ENCODE measurements at places on chromosomes 7 and 10.

DNA sequence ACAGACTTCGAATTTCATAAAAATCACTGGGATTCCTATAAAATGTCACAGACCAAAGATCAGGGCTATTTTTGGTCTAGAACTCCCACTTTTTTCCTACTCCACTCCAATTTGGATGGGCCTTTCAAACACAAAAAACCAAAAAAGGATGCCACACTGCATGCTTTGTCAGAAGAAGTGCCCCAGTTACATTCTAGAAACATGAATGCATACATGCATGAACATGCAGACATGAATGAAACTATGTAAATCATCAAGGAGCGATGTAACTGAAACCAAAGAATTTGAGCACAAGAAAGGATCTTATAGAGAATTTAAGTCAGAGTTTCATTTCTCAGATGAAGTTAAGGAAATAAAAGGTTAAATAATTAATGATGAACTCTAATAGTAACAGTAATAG is 31.8 kb upstream of the FAM133B start:
- DNase-seq: no peak

DNA sequence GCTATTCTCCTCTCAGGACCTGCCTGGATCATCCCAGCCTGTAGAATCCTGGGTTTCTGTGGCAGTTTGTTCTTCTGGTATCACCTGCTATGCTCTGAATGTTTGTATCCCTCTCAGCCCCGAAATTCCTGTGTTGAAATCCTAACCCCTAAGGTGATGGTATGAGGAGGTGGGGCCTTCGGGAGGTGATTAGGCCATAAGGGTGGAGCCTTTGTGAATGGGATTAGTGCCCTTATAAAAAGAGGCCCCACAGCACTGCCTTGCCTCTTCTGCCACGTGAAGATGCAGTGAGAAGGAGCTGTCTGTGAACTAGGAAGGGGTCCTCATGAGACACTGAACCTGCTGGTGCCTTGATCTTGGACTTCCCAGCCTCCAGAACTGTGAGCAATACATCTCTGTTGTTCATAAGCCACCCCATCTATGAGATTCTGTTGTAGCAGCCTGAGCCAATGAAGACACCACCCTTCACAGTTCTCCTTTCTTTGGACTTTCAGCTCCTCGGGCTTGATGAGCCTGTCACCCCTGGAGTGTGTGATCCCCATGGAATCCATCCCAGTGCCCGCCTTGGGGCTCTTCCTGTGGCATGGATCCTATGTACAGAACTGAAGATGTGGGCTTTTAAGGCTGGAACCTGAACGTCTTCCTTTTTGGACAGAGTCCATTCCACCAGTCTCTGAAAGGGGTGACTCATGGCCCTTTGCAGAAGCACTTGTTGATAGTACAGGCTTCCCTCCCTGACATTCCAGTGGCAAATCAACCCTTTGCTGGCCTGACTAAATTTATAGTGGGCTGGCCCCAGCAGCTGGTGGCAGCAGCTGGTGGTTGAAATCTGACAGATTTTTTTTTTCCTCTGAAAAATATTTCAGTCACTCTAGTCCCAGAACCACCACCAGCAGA is 138.0 kb downstream of the TACC2 start:
- no peak for DNase-seq

DNA sequence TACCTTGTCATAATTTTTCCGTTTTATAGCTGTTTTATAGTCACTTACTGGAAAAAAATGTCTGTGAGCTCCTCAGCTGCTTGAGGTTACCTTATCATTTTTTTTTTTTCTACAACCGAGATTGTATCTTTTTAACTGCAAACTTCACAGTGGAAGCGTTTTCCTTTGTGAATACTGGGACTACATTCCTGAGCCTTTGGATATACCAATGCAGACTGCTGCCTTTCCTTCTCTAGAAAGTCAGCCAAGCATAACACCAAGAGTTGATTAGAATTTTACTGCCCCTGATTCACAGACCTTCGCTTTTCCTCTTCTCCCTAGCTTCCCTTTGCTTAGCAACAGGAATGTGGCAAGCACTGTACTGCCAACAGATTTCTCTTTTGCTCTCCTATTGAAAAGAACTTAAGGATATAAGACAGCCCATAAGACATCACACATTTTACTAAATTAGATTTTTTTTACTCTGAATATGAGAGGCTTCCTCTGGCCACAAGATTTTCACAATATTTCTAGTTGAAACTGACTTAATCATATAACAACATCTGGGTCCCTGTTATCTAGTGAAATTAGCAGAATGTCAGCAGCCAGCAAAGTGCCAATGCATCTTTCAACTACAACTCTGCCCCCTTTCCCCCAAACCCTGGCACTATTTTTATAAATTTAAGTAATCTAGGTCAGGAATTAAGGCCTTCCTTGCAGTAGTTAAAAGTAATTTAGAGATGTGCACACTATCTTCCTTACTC is 170.6 kb downstream of the PRKG1 start:
- no peak for DNase-seq

- no peak for DNase-seq
These were observed 96.8 kb upstream of the DGKB start for GRCh38 chr7:14999331-14999730.

- no peak for DNase-seq
These were observed 414.7 kb upstream of the NRP1 start for GRCh38 chr10:33749067-33749735.

DNA sequence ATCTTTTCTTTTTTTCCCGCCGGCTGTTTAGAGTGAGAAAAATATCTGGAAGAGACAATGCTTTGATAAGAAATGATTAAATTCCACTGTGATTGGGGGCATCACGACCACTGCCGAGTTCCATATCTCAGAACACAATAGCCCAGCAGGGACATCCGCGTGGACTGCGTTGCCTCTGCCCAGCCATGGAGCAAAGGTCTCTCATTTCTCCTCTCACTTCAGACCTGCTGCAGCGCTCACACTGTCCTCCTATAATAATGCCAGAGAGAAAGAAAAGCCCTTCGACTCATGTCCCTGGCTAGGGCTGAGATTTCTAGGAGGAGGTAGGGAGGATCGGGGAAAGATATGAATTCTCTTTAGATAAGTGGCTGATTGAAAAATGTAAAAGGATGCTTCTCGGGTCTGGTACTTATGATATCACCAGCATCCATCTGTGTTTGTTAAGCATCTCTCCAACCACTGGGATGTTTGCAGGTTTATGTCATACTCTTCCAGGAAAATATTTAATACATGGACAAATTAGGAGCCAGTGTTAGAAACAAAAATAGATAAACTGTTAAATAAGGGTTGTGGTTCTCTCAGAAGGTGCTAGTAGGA is 472.9 kb upstream of the AKR1E2 start:
- no peak for DNase-seq

GRCh38 chr7:29962035-29962434 is 27.6 kb downstream of the SCRN1 start:
- DNase-seq: no peak

DNA sequence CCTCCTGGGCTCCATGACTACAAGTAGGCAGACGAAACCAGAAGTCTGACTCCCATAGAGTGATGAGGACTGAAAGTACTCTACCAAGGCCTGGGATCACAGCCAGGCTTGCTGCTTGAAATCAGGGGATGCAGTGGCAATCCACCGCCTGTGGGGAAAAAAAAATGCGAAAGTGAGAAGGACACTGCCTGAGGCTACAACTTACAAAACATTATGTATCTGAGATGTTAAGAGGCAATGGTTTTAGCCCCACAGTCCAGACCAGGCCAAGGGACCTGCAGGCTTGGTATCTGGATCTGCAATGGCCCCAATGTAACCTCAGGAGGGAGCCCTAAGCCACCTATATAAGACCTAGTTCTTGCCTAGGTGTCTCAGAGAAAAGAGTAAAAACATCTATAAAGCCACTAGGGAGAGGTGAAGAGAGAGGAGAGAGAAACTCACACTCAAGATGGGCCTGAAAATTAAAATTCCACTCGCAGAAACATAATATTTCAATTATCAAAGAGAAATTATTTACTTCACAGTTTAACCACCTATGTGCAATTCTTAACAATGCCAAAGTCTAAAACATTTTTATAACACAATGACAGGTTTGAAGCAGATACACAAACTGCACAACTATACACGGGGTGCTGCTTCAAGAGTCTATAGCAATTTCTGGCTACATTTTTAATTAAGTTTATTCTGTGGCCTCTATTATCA is 13.9 kb downstream of the DNAJC1 start:
- no peak for DNase-seq

DNA sequence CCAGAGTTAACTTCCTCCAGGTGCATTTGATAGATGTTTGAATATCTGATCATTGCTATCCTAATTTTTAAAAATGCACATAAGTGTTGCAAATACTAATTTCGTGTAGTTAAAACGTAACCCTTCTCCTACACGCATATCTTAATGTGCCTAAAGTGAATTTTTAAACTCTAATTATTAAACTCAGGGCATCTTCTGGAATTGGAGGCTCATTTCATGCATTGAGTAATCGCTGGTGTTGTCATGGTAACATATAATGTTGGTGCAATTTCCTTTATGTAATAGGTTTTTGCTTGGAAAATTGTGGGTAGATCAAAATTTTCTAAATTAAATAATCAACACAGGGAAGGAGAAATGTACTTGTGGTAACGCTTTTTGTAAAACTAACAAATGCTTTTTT is 56.2 kb downstream of the ARMC3 start:
- no peak for DNase-seq

DNA sequence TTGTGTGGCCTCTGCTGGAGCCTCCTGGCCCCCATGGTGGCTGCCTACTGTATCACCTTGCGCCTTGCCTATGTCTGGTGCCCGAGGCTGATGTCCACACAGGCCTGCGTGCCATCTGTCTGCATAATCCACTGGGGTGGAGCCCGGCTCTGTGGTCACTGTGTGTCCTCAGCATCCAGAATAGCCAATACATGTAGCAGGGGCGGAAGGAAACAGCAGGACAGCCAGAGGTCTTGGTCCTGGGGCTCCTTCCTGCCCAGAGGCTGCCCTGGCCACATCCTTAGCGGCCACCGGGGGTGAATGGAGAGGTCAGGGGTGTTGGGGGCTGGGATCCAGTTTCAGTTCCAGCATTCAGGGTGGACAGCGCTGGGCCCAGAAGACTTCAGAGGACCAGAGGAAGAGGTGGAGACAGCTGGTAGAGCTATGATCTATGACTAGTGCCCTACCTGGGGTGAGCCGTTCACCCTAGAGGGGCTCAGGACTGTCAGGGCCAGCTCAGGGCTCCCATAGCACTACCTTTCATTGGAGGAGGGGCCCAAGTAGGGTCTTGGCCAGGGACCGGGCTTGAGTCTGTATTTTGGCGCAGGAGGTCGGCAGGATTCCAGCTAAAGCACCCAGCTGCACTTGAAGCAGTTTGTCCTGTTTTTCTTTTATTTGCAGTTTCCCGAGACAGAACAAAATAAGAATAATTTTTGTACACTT is 15.9 kb downstream of the YKT6 start:
- no peak for DNase-seq

- no peak for DNase-seq
These were observed 13.5 kb upstream of the CSGALNACT2 start for GRCh38 chr10:43124574-43125273.

- no peak for DNase-seq
These were observed 148.7 kb downstream of the FGFR2 start for GRCh38 chr10:121449482-121449924.

DNA sequence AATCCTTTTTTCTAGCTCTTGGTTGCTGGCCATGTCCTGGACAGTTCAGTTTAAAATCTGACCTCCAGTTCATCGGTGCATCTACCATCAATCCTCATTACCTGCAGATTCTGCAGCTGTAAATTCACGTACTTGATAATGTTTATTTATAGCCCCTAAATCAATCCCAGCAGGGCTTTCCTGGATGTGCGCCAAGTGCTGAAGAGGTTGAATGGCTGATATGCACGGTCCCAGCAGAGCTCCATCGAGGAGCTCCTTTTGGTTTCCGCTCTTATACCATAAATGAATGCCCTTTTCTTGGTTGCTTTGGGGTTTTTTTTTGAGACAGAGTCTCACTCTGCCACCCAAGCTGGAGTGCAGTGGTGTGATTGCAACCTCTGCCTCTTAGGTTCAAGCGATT is 91.2 kb upstream of the CCZ1B start:
- no peak for DNase-seq

DNA sequence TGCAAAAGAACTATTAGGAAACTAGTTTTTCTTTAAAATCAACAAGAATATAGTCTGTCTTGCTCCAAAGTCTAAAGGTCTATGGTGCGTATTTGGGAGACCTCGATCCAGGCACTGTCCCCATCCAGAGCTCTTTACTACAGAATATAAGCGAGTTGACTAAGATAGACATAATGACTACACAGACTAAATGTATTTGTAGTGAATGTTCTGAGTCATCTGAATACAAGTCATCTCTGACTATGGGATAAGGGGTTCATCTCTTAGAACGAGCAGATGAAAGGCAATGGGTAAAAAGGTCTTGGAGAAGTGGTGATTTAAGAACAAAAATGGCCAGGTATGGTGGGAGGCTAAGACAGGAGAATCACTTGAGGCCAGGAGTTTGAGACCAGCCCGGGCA is 136.0 kb upstream of the RSU1 start:
- DNase-seq: no peak

DNA sequence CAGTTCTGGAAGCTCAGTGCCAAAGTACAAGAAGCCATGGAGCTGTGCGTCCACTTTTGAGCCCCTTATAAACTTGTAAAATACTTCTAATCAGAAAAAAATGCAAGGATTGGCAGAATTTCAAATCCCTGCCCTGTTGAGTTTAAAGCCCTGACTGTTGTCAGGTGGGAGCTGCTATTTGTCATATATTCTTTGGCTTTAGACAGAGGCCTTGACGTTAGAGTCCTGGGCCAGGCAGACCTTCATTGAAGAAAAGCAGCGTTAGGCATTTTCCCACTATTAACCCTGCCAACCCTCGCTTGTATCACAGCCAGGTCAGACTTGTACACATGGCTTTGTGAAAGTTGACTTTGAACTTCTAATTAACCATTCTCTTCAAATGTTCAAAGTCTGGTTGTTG is 155.4 kb downstream of the TWIST1 start:
- no peak for DNase-seq

- no peak for DNase-seq
These were observed 15.3 kb upstream of the ASB4 start for GRCh38 chr7:95470452-95470851.

DNA sequence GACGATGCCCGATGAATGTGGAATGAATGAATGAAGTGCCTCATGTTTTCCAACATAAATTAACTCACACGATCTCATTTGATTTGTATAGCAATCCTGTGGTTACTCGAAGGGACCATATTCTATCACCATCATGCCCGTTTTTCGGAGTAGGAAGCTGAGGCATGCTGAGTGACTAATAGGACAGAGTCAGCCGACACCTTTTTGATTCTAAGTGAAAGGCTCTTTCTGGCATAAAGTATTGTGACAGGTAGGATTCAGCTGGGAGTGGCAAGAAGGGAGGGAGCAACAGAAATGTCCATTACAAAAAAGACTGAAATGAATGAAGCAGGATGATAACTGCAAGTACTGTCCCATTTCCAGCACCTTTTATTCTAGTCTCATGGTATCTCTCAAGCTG is 55.7 kb downstream of the KLRG2 start:
- no peak for DNase-seq

DNA sequence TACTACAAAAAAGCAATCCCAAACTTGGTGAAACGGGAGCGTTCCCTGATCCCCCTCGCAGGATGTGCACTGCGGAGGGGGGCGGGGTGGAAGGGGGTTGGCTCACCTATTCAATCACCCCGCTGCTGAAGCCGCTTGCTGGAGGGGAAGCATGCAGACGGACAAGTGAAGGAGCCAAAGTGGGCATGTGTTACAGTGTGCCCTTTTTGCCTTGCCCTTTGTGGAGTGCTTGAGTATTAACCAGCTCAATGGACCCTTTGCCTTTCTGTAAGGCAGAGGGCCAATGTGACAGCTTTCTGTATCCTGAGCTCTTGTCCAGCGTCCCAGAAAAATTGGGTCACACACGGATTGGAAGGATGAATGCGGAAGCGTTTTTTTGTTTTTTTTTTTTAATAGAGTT is 348.9 kb upstream of the NPSR1 start:
- DNase-seq: no peak
